Activated T-cell treated with anti-CD3 and anti-CD28 coated beads for 4 hours (primary cell): ENCODE measurements at places on chromosomes 4 and X.
A peak's percentile ranks its signal among the peaks of the same experiment; 100 is the strongest.

DNA sequence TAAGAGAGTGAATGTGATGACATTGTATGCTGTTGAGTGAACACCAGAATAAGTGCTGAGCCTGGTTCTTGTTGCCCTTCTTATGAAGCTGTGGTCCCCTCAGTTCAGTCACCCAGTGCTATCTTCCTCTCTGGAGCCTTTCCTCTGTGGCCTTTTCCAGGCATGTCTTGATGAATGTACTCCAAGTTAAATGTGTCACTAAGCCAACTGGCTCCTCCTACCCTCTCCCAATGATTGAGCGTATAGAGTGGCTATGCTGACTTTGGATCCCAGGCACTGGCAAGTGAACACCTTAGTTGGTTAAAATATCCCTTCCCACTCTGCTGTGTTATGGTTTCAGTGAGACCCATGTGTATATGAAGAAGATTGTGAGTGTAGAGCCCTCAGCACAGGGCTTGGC, 134.1 kb upstream of the MAMLD1 start:
- DNase-seq: no peak

- DNase-seq: no peak
Measured at GRCh38 chr4:78047366-78047765, 9.8 kb upstream of the FRAS1 start.

- no peak for DNase-seq
Measured at GRCh38 chrX:34877436-34877835, 65.2 kb upstream of the FAM47B start.

DNA sequence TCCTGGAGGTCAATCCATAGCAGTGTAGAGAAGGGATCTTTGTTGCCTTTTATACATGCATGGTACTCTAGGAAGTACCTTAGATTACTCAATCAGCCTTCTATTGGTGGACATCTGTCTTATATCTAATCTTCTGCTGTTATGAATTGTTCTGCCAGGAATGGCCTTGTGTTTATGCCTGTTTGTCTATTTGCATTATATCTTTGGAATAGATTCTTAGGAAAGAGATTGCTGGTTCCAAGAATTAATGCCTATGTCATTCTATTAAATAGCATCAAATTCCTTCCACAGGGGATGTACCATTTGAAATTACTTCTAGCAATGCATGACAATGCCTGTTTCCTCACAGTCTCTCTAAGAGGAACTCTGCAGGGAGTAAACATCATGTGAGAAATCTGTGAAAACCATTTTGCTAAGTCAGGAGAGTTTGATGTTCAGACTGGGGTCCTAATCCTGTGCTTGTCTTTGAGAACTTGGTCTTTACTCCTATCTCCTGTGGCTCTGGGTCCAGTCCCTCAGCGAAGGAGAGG, 42.5 kb downstream of the BEX3 start:
- DNase-seq: no peak

- DNase-seq: no peak
Measured at GRCh38 chr4:189809839-189810238, 130.8 kb upstream of the FRG1 start.

GRCh38 chrX:97907791-97908190, 1024.1 kb downstream of the RPA4 start:
- no peak for DNase-seq

- no peak for DNase-seq
Measured at GRCh38 chr4:22312113-22312512, 203.8 kb downstream of the ADGRA3 start.

- no peak for DNase-seq
Measured at GRCh38 chr4:13865871-13866669, 238.5 kb upstream of the BOD1L1 start.

- no peak for DNase-seq
Measured at GRCh38 chrX:139429913-139430312, 100.6 kb upstream of the F9 start.

DNA sequence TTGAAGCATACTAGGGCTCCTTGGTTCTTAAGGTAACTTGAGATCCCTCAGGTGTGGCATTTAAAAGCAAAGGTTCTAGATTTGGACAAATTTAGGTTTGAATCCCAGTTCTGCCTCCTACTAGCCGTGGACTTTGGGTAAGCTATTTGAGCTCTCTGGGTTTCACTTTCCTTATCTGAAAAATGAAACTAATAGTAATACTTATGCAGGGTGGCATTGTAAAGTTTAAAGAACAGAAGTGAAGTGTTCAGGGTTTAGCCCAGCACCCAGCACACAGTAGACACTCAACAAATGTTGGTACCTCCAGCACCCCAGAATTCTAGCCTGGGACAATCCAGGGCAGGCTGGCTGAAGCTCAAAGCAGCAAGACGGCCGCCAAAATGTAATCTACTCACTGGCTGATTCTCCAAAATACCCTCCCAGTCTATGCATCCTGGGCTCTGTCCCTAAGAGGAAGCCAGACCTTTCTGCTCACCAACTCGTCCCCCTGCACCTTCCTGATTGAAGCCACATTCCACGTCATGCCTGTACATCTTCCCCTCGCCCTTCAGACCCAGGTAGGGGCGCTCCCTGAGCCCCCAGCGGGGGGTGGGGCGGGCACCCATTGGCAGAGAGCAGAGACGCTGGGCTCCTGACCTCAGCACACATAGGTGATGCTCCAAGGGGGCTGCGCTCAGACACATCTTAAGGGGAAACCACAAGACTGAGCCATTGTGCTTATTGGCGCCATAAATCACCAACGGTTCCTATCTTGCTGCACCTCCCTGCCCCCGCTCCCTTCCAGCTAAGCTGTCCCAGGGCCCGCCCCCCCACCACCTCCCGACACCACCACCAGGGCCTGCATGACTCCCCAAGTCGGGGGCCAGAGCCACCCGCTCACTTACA, 160.6 kb downstream of the BCOR start:
- DNase-seq: no peak

- DNase-seq: no peak
Measured at GRCh38 chr4:81350040-81350439, 121.7 kb downstream of the RASGEF1B start.

GRCh38 chr4:112001041-112001440, 144.2 kb upstream of the FAM241A start:
- no peak for DNase-seq

- DNase-seq: no peak
Measured at GRCh38 chrX:53594354-53594753, 92.2 kb downstream of the HUWE1 start.

DNA sequence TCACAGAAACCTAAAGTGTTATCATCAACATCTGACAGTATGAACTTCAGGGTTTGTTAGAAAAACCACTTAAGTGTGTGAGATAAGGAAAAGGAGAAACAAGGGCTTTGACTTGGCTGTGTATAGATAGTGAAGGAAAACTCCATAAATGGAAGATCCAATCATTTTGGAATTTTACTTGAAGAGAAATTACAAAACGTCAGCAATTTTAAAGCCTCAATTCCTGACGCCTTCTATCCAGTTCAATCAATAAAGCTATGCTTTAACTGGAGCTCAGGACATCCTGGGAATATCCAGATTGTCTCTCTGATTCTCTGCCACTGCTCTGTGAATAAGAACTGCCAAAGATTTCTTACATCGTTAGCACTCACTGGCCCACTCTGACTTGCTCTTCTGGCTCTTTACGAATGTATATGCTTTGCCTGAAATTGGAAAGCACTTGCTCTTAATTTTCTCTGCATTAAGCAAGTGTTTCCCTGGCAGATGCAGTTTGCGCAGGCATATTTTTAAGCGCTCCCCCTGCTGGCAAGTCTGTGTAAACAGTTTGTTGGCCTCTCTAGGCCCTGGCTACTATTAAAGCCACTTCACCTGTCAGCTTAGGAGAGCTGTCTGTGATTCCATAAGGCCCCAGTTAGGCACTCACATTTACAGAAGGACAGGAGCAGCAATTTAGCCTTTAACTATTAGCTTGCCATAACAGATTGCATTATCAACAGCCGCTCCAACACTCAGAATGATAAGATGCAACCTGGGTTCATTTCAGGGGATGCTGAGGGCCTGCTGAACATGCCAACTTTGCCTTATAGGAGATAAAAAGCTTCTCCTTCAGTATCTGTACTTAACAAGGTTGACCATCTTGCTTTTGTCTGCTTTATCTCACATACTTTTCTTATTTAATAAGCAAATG, 251.4 kb upstream of the DDX53 start:
- DNase-seq: peak; percentile 2

DNA sequence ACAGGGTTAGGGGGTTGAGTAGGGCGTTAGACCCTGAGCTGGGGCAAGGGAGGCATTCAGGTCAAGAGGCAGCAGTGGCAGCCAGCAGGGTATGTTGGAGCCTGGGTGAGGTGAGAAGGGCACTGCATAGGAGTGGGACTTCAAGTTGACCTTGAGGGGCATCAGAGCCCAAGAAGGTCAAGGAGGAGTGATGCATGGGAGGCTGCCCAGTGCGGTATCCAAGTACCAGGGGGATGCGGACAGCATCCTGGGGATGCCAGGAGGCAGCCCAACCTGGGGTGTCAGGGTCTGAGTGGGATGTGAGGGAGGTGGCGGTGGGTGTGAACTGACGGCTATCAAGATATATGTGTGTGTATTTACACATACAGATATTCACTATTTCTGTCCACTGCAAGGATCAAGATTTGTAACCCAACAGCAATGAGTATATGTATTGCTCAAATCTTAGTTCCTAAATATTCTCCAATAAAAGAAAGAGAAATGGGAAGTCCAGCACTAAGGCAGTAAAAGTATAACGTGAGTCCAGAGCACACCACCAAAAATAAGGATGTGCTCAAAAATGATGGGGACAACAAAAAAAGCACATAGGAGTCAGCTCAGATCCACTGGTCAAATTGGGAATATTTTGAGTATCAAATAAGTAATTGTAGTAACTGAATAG, 9.8 kb upstream of the DCLK2 start:
- DNase-seq: no peak

GRCh38 chrX:37509349-37509748, 62.1 kb upstream of the LANCL3 start:
- DNase-seq: no peak

- no peak for DNase-seq
Measured at GRCh38 chr4:139493176-139493575, 39.3 kb downstream of the RAB33B start.

- DNase-seq: no peak
Measured at GRCh38 chrX:44415639-44416386, 72.3 kb upstream of the EFHC2 start.

DNA sequence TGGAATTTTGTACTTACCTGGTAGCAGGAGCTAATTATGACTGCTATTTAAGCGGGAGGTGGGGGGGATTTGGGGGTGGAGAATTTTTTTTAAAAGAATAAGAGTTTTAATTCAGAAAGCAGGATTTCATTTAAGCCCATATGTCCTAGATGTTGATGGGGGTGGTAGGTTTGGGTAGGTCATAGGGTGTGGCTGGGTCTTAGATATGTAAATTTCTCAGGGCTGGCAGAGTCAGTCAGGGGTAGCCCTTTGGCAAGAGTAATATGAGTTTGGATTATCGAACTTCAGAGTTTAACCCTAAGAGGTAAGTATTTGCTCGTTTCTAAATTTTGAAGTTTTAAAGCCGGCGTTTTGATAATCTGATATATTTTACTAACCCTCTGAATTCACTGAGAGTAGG, 35.2 kb upstream of the COX18 start:
- no peak for DNase-seq

DNA sequence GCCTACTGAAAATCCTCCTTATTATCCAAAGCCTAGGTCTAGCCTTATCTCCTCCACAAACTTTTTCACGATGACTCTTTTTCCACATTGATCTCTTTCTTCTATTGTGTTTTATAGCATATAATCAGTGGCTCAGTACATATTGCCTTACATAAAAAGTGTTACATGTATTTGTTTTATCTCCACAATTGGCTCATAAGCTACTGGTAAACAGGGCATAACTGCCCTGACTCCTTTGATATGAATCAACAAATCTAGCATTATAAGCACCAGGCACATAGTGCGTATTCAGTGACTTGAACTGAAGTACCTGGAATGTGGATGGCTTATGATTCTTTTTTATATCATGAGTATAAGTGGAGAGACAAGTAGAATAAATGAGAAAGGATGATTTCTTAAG, 206.8 kb downstream of the TEX13A start:
- no peak for DNase-seq

- DNase-seq: no peak
Measured at GRCh38 chr4:24702281-24702680, 93.1 kb upstream of the SOD3 start.

GRCh38 chrX:41043196-41043595, 42.0 kb upstream of the USP9X start:
- no peak for DNase-seq

- DNase-seq: no peak
Measured at GRCh38 chr4:7701866-7702649, 237.6 kb downstream of the AFAP1 start.

- no peak for DNase-seq
Measured at GRCh38 chrX:68666580-68666979, 19.1 kb downstream of the STARD8 start.

DNA sequence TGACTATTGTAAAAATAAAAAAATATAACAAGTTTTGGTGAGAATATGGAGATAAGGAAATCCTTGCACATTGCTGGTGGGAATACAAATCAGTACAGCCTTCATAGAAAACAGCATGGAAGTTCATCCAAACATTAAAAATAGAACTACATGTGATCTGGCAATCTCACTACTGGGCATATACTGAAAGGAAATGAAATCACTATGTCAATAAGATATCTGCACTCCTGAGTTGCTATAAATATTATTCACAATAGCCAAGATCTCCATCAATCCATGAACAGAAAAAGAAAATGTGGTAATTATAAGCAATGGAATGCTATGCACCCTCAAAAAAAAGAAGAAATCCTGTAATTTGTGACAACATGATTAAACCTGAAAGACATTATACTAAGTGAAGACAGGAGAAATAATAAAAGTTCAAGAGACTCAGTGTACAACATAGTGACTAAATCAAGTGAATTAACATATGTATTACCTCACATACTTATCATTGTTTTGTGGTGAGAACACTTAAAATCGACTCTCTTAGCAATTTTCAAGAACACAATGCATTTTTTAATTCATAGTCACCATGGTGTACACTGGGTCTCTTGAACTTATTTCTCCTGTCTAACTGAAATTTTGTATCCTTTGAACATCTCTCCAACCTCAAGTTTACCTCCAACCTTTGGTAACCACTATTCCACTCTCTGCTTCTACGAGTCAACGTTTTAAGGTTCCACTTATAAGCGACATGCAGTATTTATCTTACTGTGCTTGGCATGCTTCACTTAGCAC, 1703.7 kb upstream of the AGA start:
- DNase-seq: no peak

GRCh38 chr4:114472269-114473032, 126.2 kb upstream of the UGT8 start:
- no peak for DNase-seq
